ENCODE measurements at places on chromosomes 12 and 14. TPM values are rescaled to one million over a fixed set of nuclear protein-coding genes. Genes with fewer than 3 reads are reported as not detected.
A peak's percentile ranks its signal among the peaks of the same experiment; 100 is the strongest.

Gene NANOG
- total RNA-seq: not detected

DNA sequence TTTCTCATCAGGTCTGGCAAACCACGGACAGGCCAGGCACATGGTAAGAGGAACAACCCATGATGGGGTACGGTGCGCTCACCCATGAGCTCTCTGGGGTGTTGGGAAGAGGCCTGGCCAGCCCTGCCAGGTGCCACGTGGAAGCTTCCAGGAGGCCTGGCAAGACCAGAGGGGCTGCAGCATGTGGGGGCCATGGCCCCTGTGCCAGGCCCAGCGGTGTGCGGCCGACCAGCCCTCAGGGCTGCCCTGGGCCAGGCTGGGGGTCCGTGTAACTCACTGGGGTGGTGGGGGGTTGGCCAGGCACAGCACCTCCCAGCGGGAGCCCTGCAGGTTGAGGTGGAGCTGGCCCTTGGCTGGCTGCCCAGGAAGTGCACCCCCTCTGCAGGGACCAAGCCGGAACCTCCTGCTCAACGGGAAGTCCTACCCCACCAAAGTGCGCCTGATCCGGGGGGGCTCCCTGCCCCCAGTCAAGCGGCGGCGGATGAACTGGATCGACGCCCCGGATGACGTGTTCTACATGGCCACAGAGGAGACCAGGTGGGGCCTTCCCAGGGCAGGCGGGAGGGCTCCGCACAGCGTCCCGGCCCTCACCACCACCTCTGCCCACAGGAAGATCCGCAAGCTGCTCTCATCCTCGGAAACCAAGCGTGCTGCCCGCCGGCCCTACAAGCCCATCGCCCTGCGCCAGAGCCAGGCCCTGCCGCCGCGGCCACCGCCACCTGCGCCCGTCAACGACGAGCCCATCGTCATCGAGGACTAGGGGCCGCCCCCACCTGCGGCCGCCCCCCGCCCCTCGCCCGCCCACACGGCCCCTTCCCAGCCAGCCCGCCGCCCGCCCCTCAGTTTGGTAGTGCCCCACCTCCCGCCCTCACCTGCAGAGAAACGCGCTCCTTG is 4.9 kb upstream of the CRIP2 start:
- DNase-seq: no peak

- DNase-seq: no peak
These were observed 168.0 kb downstream of the ALX1 start for GRCh38 chr12:85448031-85448430.

- DNase-seq: no peak
These were observed 173.6 kb downstream of the ETV6 start for GRCh38 chr12:11823043-11823442.

Gene RAD51AP1
- total RNA-seq: 46.3 TPM

- DNase-seq: peak; percentile 63
These were observed 129.5 kb upstream of the NCOR2 start for GRCh38 chr12:124696693-124697476.

Gene TGM1
- total RNA-seq: not detected

- peak; percentile 64 for DNase-seq
These were observed 7.3 kb upstream of the TMEM119 start for GRCh38 chr12:108605000-108605689.

DNA sequence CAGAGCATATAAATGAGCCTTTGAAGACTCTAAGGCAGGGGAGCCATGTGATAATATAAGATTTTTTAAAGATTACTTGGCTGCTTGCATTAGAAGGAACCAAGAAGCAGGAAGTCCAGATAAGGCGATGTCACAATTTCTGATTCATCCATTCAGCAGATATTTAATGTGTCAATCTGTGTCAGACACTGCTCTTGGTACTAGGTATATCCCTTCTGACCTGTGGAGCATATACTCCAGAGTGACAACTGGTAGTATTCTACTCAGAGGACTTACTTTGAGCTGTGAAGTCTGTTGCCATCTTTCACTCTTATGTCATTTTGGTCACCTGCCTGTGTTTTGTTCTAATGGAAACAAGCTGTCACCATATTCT is 10.7 kb downstream of the EID3 start:
- DNase-seq: peak; percentile 50

DNA sequence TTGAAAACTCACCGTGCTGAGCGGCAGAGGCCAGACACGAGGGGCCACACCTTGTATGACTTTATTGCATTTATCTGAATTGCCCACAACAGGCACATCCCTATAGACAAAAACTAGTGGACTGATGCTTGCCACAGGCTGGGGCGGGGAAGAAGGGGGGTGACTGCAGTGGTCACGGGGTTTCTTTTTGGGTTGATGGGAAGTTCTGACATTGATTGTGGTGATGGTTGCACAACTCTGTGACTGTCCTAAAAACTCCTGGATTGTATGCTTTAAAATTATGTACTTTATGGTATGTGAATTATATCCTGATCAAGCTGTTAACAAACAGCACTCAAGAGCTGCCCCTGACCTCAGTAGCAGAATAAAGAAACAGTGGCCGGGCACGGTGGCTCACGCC is 25.7 kb downstream of the DHX37 start:
- no peak for DNase-seq

- DNase-seq: no peak
These were observed 223.9 kb downstream of the MED13L start for GRCh38 chr12:116053479-116054200.

DNA sequence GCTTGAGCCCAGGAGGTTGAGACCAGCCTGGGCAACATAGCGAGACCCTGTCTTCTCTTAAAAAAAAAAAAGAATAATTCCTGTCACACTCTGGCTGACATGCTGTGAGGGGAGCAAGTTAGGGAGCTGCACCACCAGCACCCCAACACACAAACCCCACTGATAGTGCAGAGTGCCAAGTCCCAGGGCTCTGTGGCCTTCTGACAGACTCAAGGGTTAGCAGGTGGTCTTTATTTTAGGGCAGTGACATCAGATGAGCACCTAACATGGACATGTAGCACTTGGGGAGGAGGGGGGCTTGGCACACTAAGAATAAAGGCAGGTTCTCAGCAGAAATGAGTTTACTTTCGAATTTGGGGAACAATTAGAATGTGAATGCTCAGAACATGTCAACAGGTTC is 6.8 kb downstream of the USP5 start:
- no peak for DNase-seq

DNA sequence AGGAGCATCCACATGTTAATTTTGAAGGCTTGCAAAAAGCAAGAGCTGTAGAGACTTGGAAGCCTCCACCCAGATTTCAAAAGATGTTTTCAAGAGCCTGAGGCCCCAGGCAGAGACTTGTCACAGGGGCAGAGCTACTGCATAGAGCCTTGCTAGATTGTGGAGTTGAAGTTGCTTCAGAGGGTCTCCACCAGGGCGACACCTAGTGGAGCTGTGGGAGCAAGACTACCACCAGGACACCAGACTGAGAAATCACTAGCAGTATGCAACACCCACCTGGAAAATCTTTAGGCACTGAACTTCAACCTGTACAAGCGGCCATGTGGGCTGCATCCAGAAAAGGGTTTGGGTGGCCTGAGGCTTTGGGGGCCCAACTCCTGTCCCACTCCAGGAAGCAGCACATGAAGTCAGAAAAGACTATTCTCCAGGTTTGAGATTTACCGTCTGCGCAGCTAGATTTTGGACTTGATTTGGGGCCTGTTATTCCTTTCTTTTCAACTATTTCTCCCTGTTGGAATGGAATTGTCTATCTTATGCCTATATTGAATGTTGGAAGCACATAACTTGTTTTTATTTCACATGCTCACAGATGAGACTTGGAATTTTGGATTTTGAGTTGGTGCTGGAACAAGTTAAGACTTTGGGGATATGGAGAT is 508.6 kb downstream of the FLRT2 start:
- DNase-seq: peak; percentile 15

Data from Caki2 (cell line).